Stimulated activated CD8-positive, alpha-beta memory T cell treated with anti-CD3 and anti-CD28 coated beads, Interleukin-15, amount 100 ng/mL, for 4 hours (primary cell): ENCODE measurements at places on chromosomes 4 and X.

- no peak for DNase-seq
Observed at GRCh38 chr4:129344058-129344457, 248.1 kb downstream of the C4orf33 start.

DNA sequence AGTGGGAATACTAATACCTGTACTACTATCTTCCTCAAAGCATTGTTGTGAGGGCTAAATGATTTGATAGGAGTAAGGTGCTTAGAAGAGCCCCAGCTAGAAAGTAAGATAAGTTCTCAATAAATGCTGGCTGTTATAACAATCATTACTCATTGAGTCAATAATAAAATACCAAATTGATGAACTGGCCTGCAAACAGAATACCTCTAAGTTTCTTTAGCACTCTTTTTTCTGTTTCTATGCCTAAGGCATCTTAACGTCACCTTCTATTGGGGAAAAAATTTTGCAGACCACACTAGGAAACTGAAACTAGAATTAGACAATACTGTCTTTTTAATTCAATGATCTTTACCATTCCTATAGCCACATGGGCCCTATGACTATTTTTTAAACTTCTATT, 1.2 kb downstream of the CLTRN start:
- no peak for DNase-seq

DNA sequence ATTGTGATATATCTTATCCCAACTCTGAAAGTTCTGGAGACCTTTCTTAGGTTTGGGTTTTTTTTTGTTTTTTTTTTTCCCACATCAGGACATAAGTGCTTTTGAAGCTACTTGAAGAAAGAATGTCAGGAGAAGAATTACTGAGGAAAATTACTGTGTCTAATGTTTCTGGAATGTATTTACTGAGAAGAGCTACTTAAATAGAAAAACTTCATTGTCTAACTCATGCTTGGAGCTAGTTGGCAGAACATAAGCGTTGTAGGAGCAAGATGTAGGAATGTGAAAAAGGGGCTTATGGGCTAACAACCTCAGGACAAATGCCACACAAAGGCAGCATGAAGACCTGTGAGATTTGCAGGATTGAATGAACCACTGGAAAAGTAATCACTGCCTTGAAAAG, 166.6 kb upstream of the GLRA2 start:
- DNase-seq: no peak

DNA sequence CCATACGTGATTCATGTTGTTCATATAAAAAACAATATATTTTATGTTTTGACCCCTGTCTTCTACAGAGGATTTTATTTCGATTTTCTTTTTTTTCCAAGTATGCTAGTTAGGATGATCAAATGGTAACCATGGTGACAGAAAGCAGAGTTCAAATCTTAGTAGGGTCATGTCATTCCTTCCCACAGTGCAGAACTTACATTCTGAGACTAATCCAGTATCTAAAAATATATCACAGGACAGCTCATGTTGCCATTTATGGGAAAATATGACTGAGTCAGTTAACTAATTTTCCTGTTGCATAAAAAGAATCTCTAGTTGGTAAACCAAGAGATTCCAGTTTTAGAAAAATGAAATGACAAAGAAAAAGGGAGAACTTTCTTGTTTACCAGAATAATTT, 209.5 kb downstream of the PARM1 start:
- DNase-seq: no peak

DNA sequence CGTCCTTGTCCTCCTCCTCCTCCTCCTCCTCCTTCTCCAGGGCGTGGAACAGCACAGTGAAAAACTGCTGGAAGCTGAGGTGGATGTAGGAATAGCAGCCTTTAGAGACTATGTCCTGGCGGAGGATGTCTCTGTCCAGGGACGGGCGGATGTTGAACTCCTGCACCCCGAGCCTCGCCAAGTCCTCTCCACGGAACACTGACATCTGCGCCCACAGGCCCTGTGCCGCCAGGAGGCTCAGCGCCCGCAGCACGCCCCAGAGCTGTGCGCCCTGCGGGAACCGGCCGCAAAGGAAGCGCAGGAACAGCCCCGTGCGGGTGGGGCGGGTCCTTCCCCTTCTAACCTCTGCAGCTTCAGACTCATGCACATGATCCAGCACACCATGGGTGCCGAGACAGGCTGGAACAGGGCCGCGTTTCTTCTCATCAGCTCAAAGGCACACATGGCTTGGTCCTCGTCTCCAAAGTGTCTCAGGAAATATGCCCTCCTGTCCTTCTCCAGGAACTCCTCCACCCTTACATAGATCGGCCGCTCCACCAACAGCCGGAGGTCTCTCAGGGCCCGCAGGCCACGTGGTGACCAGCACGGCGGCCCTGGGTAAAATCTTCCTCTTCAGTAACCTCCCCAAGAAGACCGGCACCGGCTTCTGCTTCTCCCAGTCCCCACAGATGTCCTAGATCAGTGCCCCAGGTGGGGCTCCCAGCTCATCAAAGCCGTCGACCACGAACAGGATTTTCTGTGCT, 1.2 kb downstream of the NLRP2B start:
- DNase-seq: no peak

DNA sequence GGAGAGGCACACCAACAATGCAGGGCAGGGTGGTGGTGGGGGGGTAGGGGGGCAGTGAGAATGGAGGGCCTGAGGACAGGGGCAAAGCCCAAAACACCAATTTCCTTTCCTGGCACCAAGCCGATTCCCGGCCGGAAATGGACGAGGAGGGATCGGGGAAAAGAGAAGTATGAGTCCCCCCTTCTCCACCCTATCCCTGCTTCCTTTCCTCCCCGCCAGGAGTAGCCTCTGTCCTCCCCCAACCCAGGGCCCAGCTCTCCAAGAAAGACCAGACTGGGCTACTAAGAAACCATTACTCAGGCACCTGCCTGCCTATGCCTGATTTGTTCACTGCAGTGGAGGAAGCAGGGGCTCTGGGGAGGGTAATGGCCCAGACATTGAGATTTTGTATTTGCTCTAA, 402 bp downstream of the CCDC120 start:
- no peak for DNase-seq

- DNase-seq: no peak
Observed at GRCh38 chr4:124070688-124071484, 641.6 kb downstream of the ANKRD50 start.

- DNase-seq: no peak
Observed at GRCh38 chr4:16579866-16580265, 318.6 kb downstream of the LDB2 start.

DNA sequence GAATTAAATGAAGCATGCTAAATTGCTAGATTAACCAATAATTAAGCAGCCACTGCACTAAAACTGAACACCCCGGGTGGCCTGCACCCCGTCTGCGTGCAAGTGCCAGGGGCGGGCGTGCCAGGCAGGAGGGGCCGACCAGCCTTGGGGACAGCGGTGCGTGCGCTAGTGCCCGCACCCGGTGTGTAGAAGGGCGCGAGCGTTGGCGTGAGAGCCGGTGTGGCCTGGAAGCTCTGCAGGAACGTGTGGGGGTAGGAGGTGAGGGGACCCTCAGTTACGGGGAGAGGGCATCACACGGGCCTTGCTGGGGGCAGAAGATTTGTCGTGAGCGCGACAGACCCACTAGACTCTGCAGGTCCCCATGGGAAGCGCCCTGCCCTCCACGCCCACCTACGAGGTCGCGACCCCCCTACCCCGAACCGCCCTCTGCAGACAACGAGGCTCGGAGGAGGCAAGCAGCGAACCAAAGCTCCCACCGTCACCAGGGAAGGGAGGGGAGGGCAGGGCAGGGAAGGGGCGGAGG, 105.8 kb downstream of the FAM53A start:
- no peak for DNase-seq

GRCh38 chr4:126051689-126052424, 737.1 kb downstream of the FAT4 start:
- no peak for DNase-seq

DNA sequence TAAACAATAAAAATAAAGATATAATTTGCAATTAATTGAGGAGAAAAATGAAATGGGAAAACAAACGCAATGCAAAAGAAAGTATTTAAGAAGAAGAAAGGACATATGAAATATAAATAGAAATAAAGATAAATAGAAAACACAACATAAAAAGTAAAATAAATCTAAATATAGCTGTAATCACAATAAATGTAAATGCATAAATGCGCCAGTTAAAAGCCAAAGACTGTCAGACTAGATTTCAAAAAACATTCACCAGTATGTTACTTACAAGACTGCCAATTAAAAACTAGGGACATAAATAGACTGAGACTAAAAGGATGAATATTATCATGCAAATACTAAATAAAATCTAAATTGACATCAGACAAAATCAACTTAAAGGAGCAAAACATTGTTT, 102.4 kb downstream of the KDR start:
- no peak for DNase-seq

- no peak for DNase-seq
Observed at GRCh38 chr4:104625706-104626105, 131.0 kb upstream of the CXXC4 start.
